ENCODE measurements at places on chromosomes 11 and 22.

DNA sequence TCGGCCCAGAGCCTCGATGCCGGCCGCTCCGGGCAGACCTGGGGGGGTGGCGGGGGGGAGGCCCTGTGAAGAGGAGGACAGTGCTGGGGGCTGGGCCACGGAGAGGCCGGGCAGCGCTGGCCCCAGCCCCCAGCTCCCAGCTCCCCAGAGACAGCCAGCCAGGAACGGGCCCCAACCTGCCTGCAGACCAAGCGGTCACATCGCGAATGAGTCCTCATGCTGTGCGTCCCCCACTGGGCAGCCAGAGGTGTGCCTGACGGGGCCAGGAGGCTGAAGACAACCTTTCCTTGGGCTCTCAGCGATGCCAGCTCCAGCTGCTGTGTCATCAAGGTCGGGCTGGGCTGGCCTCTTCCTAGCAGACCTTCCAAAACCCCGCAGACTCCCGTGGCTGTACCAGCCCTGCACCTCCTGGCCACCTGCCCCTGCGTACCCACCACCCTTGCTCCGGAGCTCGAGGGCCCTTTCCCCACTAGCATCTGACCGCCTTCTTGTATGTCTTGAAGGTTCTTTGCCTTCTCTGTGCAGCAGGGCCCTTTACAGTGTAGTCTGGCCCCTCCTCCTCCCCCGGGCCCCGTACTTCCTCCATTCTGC lies 88.4 kb downstream of the CDKN1C start:
- no peak for ATAC-seq

GRCh38 chr11:45365961-45366618 lies 79.9 kb upstream of the SYT13 start:
- ATAC-seq: no peak

DNA sequence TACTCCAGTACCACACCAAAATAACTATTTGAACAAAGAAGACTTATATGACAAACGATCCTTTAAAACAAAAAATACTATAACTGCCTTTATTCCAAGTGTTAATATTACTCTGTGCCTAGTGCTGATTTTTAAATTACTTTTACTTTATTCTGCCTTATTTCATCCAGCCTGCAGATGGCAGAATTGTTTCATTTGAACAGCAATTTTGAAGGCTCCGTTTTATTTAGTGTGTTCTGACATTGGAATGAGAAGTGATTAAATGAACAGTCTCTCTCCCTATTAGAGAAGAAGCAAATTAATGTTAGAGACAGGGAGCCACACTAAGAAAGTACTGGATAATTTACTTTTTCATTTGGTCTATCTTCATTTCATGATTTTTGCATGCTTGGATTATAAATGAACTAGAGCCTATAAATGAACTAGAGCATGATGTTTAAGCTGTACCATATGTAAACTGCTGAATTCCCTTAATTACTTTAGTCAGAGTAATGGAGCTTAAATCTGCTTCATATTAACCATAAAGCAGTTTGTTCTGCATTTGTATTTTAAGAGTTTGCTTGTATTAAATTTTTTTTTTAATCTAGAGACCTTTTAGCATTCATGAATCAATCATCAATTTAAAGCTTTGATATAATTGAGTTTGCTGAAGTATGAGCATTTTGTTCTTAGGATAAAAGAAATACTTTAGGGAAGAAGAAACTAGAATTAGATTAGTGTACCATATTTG lies 9.8 kb downstream of the PDHX start:
- no peak for ATAC-seq

DNA sequence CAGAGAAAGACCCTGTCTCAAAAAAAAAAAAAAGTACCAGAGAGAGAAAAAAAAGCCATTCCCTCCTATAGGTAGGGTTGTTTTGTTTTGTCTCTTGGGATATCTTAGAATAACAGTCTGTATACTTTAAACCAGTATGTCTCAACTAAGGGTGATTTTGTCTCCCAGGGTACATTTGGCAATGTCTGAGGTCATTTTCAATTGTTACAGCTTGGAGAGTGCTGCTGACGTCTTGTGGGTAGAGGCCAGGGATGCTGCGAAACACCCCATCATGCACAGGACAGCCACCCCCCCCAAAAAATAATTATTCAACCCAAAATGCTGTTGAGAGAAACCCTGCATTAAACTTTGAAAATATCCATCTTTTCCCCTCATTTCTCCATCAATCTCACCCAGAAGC lies 56.1 kb upstream of the CRTAM start:
- no peak for ATAC-seq

DNA sequence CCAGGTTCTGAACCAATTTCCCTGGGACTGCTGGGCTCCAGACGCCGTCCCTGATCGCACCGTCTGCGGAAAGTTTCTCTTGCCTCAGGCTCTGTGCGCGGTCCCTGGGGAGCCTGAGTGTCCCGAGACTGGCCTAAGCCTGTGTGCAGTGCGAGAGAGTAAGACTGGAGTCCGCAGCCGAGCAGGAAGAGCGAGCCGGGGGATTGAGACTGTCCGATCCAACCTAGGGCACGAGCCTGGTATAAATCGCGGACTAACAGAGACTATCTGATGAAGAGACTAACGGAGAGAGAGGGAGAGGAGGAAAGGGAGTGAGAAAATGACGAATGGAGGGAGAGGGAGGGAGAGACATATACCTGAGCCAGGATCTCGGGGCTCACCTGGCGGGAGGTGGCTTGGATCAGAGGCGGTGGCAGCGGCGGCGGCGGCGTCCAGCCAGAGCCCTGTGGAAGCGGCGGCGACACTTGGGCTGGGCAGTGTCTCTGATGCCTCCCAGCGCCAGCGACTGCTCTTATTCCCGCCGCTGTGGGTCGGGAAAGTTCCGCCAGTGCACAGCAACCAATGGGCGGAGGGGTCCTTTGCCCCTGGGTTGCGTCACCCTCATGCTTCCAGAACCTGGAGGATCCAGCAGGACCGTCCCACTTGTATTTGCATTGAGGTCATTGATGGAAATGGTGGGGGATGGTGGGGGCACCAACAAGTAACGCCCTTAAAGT lies at the start of gene CALCA:
Gene CALCA (minus strand): TSS at position 487 of the 716 bp plus-strand sequence. CDS start 1,159 bp downstream, outside the sequence.
- no peak for ATAC-seq

GRCh38 chr22:43365715-43366440 lies 22.7 kb upstream of the SCUBE1 start:
- no peak for ATAC-seq

DNA sequence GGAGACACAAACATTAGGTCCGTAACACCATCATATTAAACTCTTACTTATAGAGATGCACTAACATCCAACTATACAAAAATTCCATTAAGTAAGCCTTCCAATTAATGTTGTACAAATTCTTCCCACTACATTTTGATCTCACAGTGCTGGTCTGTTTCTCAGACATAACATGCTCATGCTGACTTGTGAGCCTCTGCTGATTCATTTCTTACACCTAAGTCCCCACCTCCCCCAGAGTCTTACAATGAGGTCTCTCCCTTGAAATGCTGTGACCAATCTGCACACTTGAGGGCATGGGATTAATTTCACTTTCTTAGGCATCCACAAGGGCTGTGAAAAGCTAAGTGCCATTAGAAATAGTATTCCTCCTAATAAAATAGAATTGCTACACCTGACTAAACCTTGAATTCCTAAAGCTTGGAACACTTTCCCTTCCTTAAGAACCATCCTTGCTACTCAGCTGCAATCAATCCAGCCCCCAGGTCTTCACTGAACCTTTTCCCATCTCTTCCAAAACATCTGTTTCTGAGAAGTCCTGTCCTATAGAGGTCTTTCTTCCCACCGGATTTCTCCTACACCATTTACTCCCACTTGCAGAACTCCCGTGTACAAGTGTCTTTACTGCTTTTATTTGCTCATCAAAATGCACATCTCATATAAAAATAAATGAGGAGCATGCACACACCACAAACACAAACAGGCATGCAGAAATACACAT lies 2.0 kb downstream of the HBG1 start:
- ATAC-seq: no peak

- no peak for ATAC-seq
Observed at GRCh38 chr11:122742301-122743018, 86.9 kb downstream of the UBASH3B start.

DNA sequence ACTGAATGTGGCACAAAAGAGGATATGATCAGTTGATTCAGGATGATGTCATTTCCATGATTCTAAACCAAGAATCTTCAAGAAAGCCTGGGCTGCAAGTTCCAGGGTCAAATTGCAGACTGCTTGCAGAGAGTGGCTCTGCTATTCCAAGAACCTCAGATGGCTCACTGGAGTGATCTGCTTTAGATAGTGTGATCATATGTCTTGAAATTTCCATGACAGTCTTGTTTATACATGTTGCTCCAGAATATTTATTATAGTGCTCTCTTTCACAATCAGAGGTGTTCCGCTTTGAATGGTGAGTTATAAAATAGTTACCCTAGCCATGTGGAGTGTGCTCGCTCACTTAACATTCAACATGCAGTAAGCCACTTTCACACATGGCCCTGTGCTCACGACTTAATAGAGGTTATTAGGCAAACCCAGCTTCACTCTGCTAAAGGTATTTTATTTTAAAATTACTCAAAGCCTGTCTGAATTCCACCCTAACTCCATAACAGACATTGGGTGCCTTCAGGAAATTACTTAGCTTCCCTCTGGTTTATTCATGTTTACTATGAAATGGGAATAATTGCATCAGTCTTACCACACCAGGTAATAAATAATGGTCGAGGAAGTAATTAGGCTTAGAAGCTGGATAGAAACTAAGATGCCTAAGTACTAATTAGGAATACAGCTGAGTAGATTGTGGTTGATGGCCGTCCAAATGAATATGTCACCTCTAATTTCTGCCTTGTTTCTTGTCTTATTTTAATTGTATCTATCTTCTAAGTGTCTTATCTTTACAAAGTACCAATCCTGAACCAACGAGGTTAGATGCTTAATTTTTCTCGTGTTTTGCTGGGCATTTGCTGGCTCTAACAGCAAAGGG lies 187.9 kb downstream of the ETS1 start:
- ATAC-seq: peak; percentile 70

DNA sequence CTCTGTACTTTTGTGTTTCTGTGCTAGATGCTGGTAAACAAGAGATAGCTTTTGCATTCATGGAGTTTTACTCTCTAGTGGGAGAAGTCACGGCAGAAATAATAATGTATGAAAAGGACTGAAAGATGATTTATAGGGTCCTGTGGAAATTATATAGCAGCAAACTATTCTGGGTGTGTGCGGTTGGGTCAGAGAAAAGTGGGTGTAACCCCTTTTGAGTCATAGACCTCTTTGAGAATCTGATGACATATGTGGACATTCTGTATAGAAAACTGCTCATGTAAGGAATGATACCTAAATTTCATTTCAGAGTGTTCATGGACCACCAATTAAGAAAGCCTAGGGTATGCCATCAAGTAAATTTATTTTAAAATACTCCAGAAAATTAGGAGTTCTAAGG lies 54.4 kb downstream of the TMEM135 start:
- no peak for ATAC-seq

DNA sequence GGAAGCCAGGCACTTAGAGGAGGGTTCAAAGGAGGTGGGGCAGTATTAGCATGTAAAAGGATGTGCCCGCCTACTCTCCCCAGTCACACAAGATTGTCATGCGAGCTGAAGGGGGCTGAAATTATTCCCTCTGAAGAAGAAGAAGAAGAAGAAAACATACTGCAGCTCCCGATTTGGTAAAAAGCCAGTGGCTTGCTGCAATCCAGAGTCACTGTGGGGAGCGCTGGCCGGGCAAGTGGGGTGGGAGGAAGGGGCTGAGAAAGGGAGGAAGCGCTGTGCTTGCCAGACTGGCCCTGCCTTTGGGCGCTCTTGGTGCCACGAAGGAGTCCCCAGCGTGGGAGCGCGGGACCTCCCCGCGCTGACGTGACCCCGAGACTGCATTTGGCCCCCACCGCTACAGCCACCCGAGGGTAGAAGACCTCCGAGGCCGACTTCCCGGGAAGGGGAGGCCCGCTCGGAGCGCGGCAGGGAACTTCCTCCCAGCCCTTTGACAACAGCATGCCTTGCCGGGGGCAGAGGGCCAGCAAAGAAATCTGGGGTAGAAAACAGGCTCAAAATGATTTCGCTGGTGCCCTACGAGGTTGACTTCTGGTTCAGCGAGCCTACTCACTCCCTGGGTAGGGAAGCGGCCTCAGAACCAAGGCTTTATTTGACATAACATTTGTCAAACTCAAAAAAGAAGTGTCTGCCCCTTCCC lies 906.3 kb downstream of the DLG2 start:
- no peak for ATAC-seq

DNA sequence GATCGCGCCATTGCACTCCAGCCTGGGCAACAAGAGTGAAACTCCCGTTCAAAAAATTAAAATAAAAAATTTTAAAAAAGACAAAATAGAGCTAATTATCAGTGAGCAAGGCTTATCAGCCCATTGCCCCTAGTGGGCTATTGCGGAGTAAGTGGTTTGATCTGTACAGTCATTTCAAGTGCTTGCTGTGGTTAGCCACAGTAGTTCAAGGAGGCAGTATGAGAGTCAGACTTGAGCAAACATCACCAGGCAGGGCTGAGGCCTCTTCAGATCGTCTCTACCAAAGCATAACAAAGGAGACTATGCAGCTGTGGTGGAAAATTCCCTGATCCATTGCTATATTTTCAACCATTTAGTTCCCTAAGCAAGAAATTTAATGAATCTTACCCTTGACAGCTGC lies 4.3 kb upstream of the SBF2 start:
- peak; percentile 95 for ATAC-seq

Data from activated CD4-positive, CD25-positive, alpha-beta regulatory T cell treated with anti-CD3 and anti-CD28 coated beads, Interleukin-2, amount 50 U/mL, for 24 hours (primary cell).